ENCODE measurements at places on chromosomes 3 and 15. TPM values are rescaled to one million over a fixed set of nuclear protein-coding genes. Genes with fewer than 3 reads are reported as not detected.

- DNase-seq, result no peak
Measured at GRCh38 chr3:161208931-161209330, 12.2 kb upstream of the NMD3 start.

DNA sequence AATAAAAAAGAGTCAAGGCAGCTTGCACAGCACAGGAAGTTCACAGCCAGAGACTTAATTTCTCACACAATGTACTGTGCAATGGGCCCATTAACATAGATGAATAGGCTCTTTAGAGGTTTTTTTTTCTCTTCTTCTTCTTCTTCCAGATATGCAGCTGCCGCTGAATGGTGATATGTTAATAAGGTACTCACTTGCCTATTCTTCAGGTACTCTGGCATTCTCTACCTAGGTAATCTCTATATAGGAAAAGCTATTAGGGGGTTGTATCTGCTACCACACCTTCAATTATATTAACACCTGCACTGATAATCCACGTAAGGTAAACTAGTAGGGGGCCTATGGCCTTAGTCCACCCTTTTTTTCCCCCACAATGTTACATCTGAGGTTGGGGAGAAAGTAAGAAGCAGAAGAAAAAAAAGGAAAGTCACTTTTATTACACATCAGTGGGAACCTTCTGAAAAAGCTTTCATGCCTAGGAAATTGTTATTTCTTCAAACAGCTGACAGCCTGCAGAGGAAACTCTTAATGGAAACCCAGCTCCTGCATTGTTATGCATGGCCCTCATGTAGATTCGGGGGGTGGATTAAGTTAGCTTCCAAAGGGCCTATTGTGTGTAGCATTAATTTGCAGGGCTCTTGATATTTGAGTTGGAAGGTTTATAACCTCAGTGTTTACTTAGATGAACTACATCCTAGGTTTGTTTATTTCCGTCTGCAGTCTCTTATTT lies 525.5 kb downstream of the ZIC1 start:
- DNase-seq, result no peak

GRCh38 chr15:65085990-65086679 lies 9.6 kb downstream of the KBTBD13 start:
- peak; percentile 57 for DNase-seq

DNA sequence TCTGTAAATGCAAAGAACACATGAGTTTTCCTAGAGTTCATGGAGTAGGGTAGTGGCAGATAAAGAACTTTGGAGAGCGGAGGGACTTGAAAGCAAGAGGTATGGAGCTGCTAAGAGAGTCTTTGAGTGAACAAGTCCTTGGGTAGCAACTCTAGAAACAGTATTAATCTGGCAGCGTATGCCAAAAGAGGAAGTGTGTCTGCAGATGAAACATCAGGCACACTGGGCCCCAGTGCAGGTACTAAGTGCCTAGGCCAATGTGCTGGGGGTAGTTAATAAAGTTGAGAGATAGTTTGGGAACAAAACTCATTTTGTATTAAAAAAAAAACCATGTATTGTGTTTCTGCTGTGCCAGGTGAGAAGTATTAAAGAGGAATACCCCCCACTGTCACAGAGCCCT lies 223.0 kb upstream of the STRIT1 start:
- DNase-seq, result no peak

GRCh38 chr3:53478166-53478830 lies 16.1 kb upstream of the CACNA1D start:
- DNase-seq, result no peak

- DNase-seq, result no peak
Measured at GRCh38 chr3:123833398-123833785, 50.7 kb downstream of the MYLK start.

- peak; percentile 47 for DNase-seq
Measured at GRCh38 chr3:122004991-122005565, 17.0 kb downstream of the ILDR1 start.

GRCh38 chr15:53000409-53000808 lies 210.3 kb upstream of the ONECUT1 start:
- no peak for DNase-seq

The CMSS1 gene
- 78.7 TPM for total RNA-seq

DNA sequence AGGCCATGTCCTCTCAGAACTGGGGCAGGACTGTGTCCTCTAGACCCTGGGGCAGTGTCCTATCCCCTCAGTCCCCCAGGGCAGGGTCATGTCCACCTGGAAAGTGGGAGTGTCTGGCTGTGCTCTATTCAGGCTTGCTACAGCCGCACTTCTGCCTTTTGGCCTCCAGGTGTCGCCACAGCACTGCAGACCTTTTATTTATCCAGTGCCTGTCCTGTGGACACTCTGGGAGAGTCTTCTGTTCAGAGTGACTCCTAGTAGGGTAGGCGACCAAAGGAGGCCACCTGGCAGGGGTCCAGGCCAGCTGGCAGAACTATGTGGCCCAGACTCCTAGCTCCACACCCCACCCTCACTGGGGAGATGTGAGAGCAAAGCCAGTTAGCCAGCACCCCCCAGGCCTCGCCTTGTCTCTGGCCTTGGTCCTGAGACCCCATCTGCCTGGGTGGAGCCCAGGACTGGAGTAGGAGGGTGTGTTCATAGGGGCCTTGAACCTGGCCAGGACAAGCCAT lies 3.9 kb downstream of the TMIE start:
- DNase-seq, result peak; percentile 77

- DNase-seq, result no peak
Measured at GRCh38 chr15:53031469-53031868, 241.3 kb upstream of the ONECUT1 start.

The PRSS50 gene
- total RNA-seq, result not detected

The HHATL gene
- total RNA-seq, result not detected

The LRRC28 gene
- total RNA-seq, result 9.3 TPM

DNA sequence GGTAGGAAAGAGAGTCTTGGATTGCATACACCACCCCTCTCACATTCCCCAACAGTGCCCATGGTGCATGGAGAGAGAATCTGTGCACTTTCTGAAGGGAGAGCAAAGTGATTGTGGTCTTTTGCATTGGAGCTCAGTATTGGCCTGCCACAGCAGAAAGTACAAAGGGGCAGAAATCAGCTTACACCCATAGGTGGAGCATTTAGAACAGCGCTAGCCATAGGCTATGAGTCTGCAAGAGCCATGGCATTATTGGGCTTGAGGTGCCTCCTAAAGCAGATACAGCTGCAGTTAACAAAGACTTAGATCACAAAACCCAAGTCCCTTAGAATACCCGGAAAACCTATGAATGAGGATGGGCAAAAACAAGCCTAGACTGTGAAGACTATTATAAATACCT lies 21.8 kb downstream of the SI start:
- DNase-seq, result no peak

The CHRFAM7A gene
- total RNA-seq, result not detected
